ENCODE measurements at places on chromosomes 1 and 21. TPM values are rescaled to one million over a fixed set of nuclear protein-coding genes. Genes with fewer than 3 reads are reported as not detected.

The NIT1 gene
- total RNA-seq, result 39.0 TPM

The SERTAD4 gene
- total RNA-seq, result 3.9 TPM

The KIAA1614 gene
- total RNA-seq, result 0.88 TPM

The CA6 gene
- not detected for total RNA-seq
